ENCODE measurements at places on chromosomes 3 and 15.

DNA sequence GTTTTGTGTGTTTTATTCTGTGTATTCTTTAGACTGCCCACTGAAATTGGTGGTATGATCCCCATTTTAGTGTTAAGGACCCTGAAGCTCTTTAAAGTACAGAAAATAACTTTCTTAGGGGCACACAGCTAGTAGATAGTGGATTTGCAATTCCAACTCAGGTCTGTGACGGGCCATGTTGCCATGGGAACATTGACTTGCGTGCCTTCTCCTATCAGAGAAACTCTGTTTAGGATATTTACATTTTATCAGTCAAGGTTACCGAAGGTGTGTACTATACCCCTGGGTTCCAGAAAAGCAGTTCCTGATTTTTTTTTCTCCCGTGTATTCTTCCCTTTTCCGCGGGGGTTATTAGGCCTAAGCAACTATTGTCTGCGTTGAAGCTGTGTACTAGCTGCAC, 19.4 kb downstream of the MYZAP start:
- no peak for DNase-seq

DNA sequence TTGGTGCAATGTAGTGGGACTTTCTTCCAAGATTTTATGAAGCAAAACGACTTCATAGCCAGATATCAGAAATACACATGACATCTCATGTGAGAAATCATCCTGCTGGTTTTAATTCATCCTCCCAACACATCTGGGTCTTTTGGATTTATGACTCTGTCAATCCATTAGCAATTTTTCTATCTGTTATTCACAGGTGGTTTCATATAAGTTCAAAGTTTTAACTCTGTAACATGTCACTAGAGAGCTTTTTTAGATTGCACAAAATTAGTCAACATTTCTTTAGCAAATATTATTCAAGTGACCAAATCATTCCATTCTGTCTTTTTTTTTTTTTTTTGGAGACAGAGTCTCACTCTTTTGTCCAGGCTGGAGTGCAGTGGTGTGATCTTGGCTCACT, 30.4 kb downstream of the SQOR start:
- DNase-seq, result no peak

DNA sequence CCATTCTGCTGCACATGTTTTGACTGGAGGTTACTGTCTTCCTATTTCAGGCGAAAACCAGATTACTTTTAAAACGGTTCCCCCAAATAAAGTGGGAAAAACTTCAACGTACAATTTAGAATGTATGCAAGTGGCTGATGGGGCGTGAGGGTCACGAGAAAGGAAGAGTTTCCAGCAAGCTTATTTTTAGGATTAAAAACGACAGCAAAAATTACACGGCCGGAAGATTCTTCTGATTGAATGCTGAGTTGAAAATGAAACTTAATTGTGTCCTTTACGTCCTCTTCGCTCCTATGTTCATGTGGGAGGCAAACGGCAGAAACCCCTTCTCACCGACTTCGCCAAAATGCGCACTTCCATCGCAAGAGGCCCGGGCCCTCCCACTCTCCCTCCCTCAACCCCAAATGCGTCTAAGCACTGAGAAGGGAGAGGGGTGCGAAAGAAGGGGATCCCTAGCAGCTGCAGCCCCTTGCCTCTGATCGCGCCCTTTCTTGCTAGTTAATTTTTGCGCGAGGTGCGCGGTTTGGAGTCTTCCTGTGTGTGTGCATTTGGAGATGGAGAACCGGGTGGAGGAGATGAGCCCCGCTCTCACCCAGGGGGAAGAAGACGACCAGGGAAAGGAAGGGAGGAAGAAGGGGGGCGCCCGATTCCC, 656 bp downstream of the CD47 start:
- DNase-seq, result peak; percentile 58

DNA sequence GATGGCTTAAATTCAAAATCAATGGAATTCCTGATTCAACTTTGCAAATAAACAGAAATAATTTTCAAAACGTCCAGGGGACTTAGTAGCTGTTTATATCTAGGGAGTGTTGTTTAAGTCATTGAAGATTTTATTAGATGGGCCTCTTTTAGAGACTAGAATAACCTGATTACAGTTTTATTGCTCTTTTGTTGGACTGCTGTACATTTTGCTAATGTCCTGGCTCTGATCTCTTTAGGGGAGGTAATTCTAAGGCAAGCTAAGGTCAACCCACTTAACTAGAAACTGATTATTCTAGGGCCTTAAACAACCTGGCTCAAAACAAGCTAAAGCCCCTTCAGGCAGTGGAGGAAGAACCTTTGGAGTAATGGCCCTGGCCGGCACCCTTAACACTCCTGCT, 62.0 kb upstream of the MYZAP start:
- DNase-seq, result no peak

- DNase-seq, result no peak
These were observed 325.3 kb downstream of the THSD4 start for GRCh38 chr15:71440489-71441110.

- no peak for DNase-seq
These were observed 424.3 kb upstream of the ATP10A start for GRCh38 chr15:26287381-26287780.

- DNase-seq, result no peak
These were observed 54.2 kb upstream of the CGNL1 start for GRCh38 chr15:57321973-57322601.

- DNase-seq, result peak; percentile 21
These were observed 13.5 kb downstream of the MCCC1 start for GRCh38 chr3:183085634-183086390.

- no peak for DNase-seq
These were observed 489.6 kb upstream of the RASGRP1 start for GRCh38 chr15:39054128-39054732.

GRCh38 chr3:12553921-12554391, 2.9 kb upstream of the MKRN2 start:
- peak; percentile 26 for DNase-seq

- DNase-seq, result no peak
These were observed 127.0 kb upstream of the CD96 start for GRCh38 chr3:111415018-111415417.

- DNase-seq, result no peak
These were observed 36.6 kb upstream of the MGLL start for GRCh38 chr3:127858937-127859336.

- no peak for DNase-seq
These were observed 41.2 kb downstream of the IMPG2 start for GRCh38 chr3:101279162-101279561.

GRCh38 chr3:117263745-117264144, 554.2 kb downstream of the TUSC7 start:
- no peak for DNase-seq

GRCh38 chr15:26007151-26007550, 144.0 kb upstream of the ATP10A start:
- no peak for DNase-seq

- DNase-seq, result no peak
These were observed 104.7 kb upstream of the ROBO1 start for GRCh38 chr3:79872483-79872882.

DNA sequence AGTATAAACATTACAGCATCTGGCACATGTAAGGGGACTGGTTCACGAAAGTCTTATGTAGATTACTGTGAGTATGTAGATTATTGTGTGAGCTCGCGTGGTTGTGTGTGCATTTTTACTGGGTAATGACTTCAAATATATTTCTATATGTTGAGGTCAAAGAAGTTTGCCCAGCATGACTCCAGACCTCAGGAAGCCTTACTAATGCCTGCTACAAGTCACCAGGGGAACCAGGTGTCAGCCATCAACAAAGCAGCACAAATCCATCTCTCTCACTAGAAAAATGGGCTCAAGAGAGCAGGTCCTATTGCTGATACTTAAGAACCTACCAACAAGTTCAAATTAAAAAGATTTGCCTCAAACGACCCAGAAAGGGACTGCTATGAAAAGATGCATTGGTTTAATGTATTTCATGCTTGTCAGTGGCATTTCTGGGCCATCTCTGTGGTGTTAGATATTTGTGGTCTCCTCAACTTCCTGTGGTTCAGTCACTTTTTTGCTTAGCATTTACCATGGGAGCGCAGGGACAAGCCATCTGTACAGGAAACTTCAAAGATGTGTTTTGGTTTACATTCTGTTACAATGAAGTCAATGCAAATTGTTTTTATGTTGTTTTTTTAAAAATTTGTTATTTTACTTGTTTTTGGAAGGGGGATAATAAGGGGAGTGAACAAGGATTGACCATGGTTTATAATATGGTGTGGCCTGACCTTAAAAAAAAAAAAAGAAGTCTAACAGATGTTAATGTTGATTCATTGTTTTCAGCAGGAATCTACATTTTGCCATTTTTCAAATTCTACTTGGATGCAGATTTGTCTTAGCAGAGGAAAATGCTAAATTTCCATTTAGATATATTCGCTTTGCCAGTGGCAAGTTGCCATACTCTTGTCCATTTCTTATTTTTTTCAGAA, 172.1 kb upstream of the ADAMTS9 start:
- DNase-seq, result no peak

- DNase-seq, result no peak
These were observed 79.9 kb upstream of the SLC25A26 start for GRCh38 chr3:66140743-66141372.

Measured in activated CD4-positive, alpha-beta T cell treated with anti-CD3 and anti-CD28 coated beads, Interleukin-2, amount 50 U/mL, for 48 hours (primary cell).